ENCODE measurements at places on chromosomes 3 and 15.

- no peak for DNase-seq
Measured at GRCh38 chr15:93185796-93186195, 96.8 kb upstream of the RGMA start.

- no peak for DNase-seq
Measured at GRCh38 chr3:168952551-168952950, 711.0 kb downstream of the MECOM start.

- no peak for DNase-seq
Measured at GRCh38 chr3:2908693-2909351, 201.4 kb downstream of the IL5RA start.

GRCh38 chr3:198028718-198029117 is 68.7 kb downstream of the LMLN start:
- no peak for DNase-seq

DNA sequence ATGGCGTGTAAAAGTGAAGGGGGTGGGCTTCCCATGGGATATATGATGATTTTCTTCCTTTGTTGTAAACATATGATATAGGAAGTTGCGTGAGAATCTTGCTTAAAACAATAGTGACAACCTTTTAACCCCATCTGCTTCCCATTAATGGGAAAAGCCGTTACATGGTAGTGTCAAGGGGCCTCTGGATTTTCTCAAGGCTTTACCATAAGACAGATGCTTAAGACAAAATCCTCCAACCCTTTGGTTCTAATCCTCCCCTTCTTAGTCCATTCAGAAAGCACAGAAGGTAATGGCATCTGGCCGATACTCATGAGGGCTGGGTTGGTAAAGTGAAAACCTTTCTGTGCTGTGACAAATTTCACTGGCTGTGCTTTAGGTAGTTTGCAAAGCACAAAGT is 25.0 kb downstream of the DPH3 start:
- DNase-seq: no peak

DNA sequence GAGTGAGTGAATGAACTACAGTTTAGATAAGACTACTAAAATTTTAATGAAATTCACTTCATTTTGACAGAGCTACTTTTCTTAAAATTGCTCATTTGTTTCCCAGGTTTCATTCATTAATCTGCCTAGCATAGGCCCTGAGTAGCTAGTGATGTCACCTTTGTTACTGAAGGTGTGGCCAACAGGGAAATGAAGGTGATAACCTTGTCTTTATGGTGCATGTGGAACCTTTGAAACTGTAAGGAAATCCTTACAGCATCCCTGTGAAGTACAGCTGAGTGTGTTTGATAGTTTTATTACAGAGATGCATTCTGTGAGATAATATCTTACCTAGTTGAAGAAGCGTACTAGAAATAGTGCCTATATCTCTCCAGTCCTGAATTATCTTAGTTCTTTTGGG is 112.9 kb downstream of the AKAP13 start:
- no peak for DNase-seq

GRCh38 chr15:68428431-68428940 is 3.5 kb downstream of the ITGA11 start:
- no peak for DNase-seq

DNA sequence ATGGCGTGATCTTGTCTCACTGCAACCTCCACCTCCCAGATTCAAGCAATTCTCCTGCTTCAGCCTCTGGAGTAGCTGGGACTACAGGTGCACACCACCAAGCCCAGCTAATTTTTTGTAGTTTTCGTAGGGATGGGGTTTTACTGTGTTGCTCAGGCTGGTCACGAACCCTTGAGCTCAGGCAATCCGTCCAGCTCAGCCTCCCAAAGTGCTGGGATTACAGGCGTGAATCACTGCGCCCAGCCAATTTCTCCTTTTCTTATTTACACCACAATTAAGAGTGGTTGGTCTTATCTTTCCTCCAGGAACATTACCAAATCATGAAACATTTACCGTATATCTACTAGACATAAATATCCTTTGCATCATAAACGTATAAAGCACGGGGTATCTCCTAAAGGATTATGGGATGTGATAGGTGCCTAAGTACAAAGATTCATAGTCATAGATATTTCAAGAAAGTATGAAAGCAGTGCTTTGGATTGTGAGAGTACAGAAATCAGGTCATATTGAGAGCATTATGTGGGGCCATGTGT is 194.5 kb downstream of the RBMS3 start:
- no peak for DNase-seq

- no peak for DNase-seq
Measured at GRCh38 chr15:94306700-94307650, 75.6 kb downstream of the MCTP2 start.

- DNase-seq: no peak
Measured at GRCh38 chr3:157174290-157174648, 14.3 kb upstream of the CCNL1 start.

DNA sequence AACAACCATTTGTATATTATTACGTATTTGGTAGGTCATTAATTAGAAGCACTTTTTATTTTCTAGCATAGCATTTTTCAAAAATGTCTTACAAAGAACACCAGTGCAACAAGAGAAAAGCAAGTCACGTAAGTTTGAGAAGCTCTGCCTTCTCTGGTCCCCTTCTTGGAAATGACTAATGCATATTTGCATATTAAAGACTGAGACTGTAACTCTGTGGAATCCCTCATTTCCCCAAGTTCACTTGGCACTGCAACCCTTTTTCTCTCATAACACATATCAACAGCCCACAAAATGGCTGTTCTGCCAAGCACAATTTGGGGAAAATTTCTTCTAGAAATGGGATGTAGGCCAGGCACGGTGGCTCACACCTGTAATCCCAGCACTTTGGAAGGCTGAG is 176.3 kb downstream of the ERC2 start:
- DNase-seq: no peak

GRCh38 chr3:128433837-128434165 is 32.9 kb downstream of the DNAJB8 start:
- no peak for DNase-seq

DNA sequence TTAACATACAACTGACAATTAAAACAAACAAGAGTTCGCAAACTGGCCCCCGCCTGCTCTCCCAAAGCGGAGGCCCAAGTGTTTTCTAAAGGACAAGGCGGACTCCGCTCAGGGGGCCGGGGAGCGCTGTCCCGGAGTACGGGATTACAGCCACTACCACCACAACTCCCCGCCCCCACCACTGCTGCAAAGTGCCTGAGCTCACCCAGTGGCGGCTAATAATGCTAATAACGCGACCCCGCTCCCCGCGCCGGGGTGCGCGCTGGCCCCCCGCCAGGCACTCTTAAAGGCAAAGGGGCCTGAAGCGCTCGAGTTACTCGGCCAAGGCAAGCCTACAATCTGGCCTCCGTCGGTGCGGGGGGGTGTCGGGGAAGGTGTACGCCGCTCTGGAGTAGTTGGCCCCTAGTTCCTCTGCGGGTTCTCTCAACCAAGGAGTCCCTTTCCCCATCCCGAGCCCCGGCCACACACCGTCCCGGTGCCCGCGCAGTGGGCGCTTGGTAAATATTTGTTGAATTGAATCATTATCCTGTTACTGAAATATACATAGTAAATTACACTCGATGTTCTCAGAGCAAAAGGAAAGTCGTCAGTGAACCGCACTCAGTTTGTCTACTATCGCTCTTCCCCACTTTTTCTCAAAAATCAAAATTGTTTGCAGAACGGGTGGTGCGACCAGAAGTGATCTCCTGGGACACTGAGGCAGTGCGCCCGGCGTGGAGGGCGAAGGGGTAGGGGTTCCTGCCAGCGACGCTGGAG is 827 bp downstream of the WNT5A start:
- DNase-seq: no peak

GRCh38 chr3:61132062-61132461 is 119.2 kb downstream of the FHIT start:
- no peak for DNase-seq

DNA sequence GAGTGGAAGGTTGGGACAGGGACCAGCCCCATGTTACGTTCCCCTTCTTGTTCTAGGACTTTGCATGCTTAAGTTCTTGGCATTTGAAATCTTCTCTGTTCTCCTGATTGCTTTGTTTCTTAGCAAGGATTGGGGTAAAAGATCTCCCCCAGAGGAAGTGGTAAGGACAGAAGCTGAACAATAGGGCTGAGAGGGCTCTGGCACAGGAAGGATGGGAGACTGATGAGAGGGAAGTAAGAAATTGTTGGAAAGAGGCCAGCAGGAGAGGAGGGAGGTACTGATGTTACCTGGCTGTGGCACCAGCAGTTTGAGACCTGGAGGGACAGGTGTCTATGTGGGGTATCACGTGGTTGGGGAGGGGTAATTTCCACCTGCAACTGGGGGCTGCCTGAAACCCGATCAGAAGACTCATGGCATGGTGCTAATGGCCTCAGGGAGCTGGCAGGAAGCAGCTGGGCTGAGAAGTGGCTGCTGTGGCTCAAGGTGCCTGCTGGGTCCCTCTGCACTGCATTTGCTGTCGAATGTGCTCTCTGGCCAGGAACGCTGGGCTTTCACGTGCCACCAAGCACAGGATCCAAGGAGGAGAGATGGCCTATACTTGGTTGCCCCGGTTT is 108.4 kb downstream of the LSM3 start:
- DNase-seq: no peak

GRCh38 chr3:124764746-124765145 is 34.5 kb downstream of the UMPS start:
- DNase-seq: no peak

DNA sequence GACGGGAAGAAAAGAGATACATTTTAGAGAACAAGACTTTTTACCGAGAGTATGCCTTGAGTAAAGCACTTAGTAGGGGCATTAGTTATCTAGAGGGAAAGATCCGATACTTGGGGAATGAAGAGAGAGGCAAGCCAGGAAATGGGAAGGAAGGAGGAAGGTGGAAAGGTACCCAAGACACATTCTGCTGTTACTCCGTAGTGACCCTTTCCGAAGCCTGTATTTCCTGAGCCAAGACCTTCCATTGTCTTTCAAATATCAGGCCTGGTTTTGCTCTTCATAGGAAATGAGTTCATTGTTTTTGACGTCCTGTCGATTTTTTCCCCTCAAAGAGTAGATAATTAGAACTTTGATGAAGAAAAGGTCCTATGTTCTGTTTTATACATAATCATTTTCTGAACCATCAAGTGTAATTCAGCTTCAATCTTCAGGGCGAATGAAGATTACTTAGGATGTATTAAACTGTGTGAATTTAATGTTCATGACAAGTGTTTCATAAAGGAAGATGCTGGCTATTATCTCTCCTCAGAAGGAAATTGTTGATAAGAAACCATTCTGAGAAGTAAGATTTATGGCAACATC is 95.7 kb downstream of the PPM1L start:
- no peak for DNase-seq

DNA sequence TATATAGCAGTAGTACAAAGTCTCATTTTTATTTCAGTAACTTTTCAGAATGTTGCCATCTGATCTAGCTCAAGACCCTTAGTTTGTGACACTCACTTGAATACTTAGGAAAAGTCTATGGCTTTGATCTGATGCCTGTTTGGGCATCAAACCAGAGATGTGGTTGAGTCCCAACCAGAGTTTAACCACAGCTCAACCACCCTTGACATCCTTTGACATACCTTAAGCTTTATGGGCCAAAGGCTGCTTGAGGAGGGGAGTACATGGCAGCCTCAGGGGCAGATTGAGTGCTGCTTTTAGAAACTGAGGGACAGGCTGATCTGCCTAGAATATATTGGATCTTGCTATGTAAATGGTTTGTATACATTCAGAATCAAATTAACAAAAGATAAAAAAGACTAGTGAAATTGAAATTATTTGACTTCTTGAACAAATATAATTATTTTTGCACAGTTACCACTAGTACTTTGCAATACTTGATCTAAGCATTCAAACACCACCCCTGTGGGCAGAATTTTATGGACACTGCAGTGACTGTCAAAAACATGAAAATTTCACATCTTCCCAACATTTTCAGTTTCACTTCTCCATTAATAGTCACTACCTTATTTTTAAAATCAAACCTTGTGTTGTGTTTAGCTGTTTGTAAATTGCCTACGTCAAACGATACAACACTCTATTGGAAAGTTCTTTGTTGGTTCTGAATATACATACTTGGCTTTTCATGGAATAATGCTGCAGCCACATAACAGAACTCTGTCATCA is 199.8 kb downstream of the UBE2E2 start:
- no peak for DNase-seq

GRCh38 chr3:53502737-53503136 is 8.3 kb downstream of the CACNA1D start:
- DNase-seq: no peak

DNA sequence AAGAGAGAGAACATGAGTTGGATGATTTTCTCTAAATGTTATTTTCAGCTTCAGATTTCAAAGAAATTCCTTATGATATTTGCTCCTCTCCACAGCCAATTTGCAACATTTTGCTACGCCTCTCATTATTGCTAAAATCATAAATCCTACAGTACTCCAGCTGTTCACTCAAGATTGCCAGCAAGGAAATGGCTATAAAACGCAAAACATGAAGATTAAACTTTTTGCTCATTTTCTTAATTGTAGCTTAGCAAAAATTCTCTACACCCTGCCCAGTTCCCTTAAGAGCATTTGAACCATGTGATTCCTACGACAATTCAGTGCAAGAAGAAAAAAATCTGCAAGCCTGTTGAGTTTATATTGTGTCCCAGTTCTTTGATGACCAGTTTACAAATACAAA is 6.8 kb downstream of the CHRNA3 start:
- DNase-seq: no peak

- no peak for DNase-seq
Measured at GRCh38 chr3:14532691-14533456, 7.3 kb downstream of the GRIP2 start.

GRCh38 chr15:58309963-58310928 is 121.5 kb upstream of the LIPC start:
- DNase-seq: no peak

DNA sequence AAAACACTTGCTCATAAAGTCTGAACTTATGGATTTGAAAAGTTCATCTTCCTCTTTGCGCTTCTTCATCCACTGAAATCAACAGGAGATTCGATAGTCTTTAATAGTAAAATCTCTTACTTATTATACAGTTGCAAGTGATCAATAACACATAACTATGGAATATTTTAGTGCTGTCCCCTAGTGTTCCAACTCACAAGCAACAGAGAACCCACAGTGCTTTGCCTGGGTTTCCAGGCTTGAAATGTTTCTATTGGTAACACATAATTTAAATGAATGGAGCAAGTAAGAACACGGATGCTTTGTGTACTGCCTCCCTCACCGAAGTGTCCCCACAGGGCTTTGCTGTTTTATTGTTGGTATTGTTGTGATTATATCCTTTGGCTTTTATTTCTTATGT is 93.5 kb downstream of the WDR72 start:
- no peak for DNase-seq

DNA sequence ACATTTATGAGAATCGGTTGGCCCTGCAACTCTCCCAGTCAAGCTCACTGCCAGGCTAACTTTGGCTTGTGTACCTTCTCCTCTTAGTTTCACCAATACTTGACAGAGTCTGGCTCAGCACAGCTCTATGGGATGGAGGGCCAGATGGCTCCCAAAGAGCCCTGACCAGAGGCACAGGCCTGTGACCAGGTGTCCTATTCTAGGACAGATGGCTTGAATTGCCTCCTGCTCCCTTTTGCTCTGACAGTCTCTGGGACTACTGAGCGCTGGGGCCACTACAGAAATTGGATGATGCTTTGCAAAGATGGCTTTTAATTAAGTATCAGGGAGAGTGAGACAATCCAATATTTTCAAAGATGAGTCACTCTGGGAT is 10.3 kb upstream of the ARID3B start:
- no peak for DNase-seq
